ENCODE measurements at places on chromosomes 12 and 14.

DNA sequence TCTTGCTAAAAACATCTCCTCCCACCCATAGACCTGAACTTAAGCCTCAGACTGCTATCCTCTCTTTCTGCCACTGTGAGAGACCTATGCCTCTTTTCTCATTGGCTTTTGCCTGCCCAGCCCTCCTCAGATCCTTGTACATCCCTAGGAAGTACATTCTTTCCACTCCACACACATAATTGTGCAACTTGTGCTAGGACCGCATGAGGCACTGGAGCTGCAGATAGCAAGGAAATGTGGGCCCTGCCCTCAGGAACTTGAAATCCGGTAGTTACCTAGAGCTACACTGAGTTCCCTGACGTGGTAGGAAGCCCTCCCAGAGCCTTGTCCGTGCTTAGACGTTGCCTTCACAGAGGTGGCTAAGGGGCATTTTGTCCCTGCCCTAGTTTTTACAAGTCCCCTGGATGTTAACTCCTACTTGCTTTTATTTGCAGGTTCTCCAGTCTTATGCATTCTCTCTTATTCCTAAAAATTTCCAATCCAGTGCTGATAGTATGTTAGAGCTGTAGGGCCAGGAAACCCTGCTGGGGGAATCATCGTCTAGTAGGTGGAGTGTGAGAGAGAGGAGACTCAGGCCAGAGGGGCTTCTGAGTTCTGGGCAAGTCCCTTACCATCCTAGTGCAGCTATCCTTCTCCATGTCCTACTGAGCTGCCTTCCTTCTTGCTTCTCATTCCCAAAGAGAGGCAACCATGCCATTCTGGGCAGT, 41.3 kb downstream of the NTF3 start:
- peak; percentile 4 for DNase-seq

DNA sequence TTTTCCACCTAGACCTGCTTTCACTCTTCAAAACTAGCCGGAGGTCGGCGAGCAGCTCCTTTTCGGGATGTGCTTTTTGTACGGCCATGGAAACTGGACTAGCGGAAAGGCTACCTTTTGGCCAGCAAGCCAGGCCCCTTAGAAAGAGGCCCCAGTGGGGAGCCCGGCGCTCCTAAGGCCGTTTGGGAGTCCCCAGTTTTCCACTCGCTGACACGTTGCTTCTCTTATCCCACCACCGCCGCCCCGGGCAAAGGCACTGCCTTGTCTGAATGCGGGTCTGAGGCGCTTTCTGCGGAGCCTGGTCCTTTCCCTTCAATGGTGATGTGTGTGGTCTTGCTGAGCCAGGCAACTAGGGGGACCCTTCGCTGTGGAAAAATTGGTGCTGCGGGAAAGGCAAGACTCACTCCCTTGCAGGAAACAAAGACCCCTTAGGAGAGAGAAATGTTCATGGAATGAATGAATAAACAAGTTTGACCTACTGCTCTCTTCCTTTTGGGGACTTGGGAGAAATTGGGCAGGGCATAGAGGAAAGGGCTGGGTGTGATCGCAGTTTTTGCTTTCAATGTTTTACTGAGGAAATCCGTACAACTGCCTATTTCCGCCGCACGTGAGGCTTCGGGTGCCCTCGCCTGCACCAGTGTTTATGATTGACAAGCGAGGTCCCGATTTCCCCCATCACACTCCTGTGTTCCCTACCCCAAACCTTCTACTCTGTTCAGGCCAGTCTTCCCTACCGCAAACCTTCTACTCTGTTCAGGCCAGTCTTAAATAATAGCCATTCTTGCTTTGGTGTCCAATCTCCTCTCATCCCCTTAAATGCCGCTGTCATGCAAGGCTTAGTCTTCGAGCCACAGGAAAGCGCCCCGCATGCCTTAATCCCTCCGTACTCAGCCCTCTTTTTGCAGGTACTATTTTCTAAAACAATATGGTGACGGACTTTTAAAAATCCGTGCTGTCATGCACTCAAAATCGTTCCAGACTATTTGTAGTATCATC, 1.0 kb upstream of the SLC38A2 start:
- peak; percentile 73 for DNase-seq

GRCh38 chr14:32417956-32418552, 89.0 kb downstream of the AKAP6 start:
- DNase-seq = peak; percentile 70

DNA sequence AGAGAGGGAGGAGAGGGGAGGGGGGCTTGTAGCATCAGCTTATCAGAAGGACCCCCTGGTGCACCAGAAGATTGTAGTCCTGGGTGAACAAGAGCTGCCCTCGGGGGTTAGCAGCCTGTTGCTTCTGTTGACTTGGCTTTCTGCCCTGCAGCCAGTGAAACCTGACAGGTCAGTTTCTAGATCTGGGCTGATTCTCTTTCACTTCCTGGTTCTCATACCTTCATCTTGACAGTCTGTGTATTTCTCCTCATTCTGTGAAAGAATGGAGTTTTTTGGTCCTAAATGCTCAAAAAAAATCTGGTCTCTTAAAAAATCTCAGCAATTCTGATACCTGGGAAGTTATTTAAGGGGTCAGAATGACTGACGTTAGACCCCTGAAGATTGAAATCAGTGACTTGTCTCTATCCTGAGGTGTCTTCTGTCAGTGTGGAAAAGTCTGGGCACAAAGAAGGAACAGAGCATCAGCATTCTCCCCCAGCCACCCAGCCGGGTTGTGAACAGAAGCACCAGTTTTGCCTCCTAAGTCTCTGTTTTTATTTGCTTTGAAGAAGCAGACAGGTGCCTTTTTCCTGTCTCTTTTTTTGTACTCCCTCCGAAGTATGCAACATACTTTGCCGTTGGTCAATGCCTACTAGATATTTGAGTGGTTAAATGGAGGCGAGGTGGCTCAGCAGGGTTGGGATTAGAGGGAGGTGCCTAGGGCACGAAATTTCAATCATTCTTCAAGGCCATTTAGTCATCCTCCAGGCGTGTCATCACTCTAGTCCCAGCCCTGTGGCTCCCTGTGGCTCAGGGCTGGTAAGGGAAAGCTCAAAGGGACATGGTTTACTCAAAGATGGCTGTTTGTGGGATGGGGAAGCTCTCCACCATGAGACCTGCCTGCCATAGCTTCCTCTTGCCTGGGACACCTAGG, 24.0 kb downstream of the TTC9 start:
- DNase-seq = peak; percentile 20

- no peak for DNase-seq
Observed at GRCh38 chr12:127716166-127716565, 550.8 kb upstream of the TMEM132C start.

DNA sequence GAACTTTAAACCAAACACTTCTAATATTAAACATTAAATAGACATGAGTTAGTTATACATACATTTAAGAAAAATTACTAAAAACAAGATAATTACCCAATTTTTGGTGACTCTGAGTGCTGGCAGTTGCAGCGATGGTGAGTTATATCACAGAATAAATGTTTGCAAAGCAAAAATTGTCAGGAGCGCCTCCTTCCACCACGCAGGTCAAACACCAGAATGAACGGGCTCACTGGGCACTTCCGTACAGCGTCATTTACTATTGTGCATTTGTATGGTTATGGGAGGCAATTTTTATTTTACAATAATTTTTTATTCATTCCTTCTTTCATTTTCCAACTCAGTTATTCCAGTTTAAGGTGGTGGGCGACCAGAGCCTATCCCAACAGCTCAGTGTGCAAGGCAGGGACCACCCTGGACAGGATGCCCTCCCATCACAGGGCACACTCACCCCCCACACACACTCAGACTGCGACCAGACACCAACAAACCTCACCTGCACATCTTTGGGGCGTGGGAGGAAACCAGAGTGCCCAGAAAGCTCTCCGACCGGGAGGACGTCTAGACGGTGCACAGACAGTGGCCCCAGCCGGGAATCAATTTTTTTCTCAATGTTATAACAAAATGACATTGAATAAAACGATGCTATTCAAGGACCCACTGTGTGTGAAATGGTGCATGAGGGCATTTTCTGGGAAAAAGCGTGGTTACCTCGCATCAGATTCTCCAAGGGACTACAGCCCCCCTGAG, 67.2 kb downstream of the TESC start:
- no peak for DNase-seq

GRCh38 chr12:31035967-31036665, 37.5 kb upstream of the DDX11 start:
- peak; percentile 26 for DNase-seq

DNA sequence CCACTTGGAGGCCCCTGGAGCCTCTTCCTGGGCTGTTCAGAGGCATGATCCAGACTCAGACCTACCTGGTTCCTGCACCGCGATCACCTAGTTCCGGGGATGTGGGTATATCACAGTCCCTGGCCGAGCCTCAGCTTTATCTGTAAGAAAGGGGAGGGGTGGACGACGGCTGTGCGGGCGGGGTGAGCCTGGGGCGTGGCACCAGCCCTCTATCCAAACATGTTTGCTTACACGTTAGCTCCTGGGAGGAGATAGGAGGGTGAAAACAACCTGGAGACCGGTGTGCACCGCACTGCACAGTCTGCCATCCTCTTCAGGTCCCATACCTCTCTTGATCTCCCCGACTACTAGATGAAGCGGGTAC, 1.2 kb downstream of the ANKRD9 start:
- DNase-seq = no peak

DNA sequence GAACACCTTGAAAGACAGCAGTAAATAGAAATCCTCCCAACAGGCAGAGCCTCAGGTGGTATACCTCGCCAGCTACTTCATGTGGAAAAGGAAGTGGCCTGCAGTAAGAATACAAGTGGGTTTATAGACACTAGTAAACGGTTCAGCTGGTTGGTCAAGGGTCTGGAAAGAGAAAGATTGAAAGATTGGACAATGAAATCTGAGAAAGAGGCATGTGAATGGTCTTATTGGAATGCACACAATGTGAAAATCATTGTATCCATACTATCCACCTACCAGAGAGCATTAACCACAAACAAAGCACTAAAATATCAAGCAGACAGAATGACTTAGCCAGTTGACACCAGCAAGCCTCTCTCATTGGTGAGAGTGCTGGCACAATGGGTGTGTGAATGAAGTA, 98.2 kb downstream of the SSPN start:
- DNase-seq = no peak

GRCh38 chr12:29591140-29592020, 93.9 kb upstream of the OVCH1 start:
- DNase-seq = peak; percentile 86

DNA sequence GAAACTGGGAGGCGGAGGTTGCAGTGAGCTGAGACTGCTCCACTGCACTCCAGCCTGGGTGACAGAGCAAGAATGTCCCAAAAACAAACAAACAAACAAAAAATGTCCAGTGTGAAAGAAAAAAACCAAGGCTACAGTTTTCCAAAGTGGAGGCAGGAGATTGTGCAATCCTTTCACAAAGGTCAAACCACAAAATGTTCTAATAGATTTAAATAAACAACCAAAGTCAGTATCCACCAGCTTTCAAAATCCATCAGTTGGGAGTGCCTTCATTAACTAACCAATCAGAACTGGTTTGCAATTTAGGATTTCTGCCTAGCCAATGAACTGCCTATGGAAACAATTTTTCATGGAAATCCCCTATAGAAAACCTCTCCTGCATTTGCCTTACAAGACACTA, 52.3 kb upstream of the TRIM9 start:
- DNase-seq = peak; percentile 86

DNA sequence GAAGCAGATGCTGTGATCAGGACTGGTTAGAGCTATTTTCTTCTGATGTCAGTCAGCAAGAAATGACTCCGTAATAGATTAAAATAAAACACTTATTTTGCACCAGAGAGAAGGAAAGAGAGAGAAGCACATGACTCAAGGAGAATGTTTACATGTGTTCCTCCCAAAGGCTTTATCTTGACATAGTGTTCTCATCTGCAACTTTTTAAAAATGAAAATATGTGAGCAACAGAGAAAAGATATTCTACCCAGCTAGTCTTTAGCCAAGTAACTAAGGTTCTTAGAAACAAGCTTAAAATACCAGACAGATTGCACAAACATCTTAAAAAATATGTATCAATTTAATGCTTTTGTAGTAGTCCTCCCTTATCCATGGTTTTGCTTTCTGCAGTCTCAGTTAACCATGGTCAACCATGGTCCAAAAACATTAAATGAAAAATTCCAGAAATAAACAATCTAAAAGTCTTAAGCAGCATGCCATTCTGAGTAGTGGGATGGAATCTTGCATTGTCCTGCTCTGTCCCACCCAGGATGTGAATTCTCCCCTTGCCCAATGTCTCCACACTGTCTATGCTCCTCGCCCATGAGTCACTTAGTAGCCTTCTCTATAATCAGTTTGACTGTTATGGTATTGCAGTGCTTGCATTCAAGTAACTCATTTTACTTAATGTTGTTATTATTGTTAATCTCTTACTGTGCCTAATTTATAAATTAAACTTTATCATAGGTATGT, 9.9 kb downstream of the SERPINA10 start:
- DNase-seq = no peak

DNA sequence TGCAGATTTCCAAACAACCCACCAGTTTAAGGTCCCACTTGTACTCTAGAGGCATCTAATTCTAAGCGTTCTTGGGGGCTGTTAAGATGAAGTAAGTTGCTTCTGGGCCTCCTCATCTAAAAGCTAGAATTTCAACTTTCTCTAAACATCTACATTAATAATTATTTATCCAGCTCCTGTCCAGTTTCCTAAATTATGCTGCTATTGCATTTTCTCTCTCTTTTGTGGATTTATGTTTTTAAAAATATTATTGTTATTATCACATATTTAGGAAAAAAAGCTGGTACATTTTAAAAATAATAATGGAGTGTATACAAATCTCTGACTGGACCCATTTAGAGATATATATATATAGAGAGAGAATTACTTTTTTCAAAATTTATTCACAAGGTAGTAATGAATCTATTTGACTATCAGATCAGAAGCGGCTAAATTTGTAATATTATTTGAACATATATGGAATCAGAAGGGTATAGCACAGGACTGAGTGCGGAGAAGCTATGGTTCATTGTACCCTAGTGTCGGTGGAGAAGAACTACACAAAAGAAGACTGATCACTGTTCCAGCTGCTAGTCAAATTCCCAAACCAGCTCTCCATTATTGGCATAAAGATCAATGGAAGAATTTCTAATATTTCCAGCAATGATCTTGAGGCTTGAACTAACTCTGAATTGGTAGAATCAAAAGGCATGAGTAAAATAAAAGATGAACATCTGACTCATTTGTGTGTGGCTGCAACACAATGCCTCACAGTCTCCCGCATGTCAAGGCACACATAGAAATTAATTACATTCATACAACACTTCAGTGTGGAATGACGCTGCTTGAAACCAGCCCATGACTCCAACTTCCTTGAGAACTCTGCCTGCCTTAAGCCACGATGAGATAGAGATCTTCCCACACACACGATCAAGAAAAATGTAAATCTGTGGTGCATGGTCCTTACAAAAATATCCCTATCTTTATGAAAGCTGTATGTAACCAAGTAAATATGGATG, 433.4 kb upstream of the OR4E1 start:
- no peak for DNase-seq

DNA sequence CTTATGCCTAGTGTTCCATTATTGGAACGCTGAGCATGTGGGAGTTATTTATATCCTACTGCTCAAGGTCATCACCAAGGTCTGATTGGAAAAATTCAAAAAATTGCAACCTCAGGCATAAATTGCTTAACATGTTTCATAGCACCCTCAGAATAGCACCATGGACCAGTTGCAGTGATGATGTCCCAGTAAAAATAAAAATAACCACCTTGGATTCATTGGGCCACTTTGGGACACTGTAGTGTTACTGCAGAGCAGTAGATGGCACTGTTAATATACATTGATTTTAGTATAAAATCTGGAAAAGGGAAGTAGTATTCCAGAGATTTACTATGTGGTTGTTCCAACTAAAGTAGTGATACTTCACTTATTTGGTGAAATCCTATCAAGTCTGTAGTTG, 31.0 kb upstream of the PTCSC3 start:
- no peak for DNase-seq
